ENCODE measurements at places on chromosomes 2 and 18. TPM values are rescaled to one million over a fixed set of nuclear protein-coding genes. Genes with fewer than 3 reads are reported as not detected.

The MTCL1 gene
- 1.0 TPM for total RNA-seq

GRCh38 chr2:85750587-85751575 lies 2.9 kb upstream of the ATOH8 start:
- peak; percentile 34 for DNase-seq

The USP34 gene
- total RNA-seq = 71.9 TPM

- no peak for DNase-seq
Measured at GRCh38 chr2:15045054-15045453, 412.5 kb downstream of the LRATD1 start.

The CXCR1 gene
- total RNA-seq = not detected

DNA sequence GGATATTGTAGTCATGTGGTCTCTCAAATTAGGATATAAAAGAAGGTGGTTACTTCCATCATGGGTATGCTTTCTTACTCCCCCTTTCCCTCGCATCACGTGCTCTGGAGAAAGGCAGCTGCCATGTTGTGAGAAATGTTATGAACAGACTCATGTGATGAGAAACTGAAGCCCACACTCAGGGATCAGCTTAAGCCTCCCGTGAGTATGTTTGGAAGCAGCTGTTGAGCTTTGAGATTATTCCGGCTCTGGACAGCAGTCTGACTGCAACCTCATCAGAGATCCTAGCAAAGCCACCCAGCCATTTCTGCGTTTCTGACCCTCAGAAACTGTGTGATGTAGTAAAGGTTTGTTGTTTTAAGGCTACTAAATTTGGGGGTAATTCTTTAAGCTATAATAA lies 700.1 kb downstream of the ADCYAP1 start:
- no peak for DNase-seq

- no peak for DNase-seq
Measured at GRCh38 chr18:67973916-67974315, 457.4 kb upstream of the DSEL start.

Data from CD8-positive, alpha-beta memory T cell (primary cell).